ENCODE measurements at places on chromosomes 13 and 19. TPM values are rescaled to one million over a fixed set of nuclear protein-coding genes. Genes with fewer than 3 reads are reported as not detected.

DNA sequence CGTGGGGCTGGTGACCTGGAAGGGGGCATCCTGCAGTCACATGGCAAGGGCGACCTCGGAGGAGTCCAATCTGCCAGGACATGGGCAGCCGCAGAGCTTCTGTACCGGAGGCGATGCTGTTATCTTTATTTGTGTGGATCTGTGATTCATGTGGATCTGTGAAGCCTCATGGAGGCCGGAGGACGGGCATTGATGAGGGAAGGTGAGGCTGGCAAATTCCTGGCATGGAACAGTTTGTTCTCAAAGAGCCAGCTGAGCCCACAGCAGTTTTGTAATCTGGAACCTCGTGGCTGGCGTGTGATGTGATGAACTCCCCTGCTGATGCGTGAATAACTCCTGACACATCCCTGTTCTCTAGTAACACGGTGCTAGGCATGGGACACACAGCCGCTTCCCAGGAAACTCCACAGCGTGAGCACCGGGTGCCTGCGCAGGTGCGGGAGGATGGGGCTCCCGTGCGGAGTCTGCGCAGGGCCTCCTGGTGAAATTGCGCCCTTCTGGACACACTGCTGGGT lies 40.4 kb downstream of the ATP11A start:
- peaks cover 82% of the 10 kb centered on the region for H3K4me1 ChIP-seq
- H3K4me3 ChIP-seq, result no peak overlapping the region
- no peaks in the 10 kb centered on the region for H3K27me3 ChIP-seq

Gene GRWD1
- polyA plus RNA-seq, result 38.6 TPM

Gene ZNF776
- polyA plus RNA-seq, result 26.6 TPM

Gene SLC25A41
- 0.96 TPM for polyA plus RNA-seq

Gene SIGLEC8
- polyA plus RNA-seq, result not detected

GRCh38 chr19:29507081-29507860 lies 18.5 kb upstream of the VSTM2B start:
- H3K27ac ChIP-seq, result no peak overlapping the region
- no peaks in the 10 kb centered on the region for H3K36me3 ChIP-seq
- DNase-seq, result no peak
- no peak overlapping the region for H3K4me3 ChIP-seq

DNA sequence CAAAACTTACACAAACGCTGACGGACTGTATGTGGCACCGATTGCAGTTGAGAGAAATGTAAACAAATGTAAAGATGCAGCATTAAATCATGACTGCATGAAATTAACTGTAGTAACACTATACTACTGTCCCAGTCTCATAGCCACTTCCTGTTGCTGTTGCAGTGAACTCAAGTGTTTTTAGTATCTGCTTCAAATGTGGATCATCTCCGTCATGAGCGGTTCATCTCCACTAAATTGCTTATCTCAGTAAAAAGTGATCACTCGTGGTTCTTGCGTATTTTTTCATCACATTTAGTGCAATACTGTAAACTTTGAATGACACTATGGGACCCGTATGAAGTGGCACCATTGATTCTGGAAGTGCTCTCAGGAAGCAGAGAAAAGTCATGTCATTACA lies 60.3 kb upstream of the RNF113B start:
- DNase-seq, result no peak
- no peaks in the 10 kb centered on the region for H3K27me3 ChIP-seq
- H3K4me3 ChIP-seq, result no peak overlapping the region
- H3K36me3 ChIP-seq, result no peaks in the 10 kb centered on the region

- H3K4me1 ChIP-seq, result peaks cover 3% of the 10 kb centered on the region
- no peaks in the 10 kb centered on the region for H3K27me3 ChIP-seq
- H3K36me3 ChIP-seq, result no peaks in the 10 kb centered on the region
- DNase-seq, result peak; percentile 83
- H3K27ac ChIP-seq, result no peak overlapping the region
Measured at GRCh38 chr13:48571126-48571913, 38.4 kb upstream of the RCBTB2 start.

All from cardiac muscle cell (in vitro differentiated cells and primary cell).